ENCODE measurements at places on chromosomes 3 and 15.

DNA sequence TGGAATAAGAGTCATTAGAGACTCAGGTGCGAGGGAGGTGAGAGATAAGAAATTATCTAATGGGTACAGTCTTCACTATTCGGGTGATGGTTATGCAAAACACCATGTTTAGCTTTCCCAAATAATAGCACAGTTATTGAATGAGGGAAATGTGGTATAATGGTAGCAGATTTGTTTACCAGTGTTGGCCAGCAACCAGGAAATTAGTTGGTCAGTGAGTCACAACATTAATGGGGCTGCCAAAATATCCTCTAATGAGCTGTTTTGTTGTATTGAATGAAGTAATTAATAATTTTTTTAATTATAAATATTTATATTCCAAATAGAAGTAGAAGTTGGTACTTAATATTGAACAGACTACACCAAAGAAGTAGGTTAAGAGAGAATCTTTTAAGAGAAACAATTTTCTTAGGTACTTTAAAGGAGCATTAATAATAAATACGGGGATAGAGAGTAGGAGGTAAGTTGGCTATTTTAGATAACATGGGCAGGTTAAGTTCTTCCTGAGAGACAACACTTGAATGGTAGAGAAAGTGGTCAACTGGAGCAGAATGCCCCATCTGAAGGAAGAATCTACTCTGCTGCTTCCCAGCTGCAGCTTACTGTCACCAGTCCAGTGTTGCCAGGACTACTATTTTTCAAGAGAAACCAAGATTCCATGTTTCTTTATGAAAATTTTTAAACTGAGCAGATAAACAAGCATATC is 218.8 kb downstream of the UBE2E2 start:
- no peak for DNase-seq

DNA sequence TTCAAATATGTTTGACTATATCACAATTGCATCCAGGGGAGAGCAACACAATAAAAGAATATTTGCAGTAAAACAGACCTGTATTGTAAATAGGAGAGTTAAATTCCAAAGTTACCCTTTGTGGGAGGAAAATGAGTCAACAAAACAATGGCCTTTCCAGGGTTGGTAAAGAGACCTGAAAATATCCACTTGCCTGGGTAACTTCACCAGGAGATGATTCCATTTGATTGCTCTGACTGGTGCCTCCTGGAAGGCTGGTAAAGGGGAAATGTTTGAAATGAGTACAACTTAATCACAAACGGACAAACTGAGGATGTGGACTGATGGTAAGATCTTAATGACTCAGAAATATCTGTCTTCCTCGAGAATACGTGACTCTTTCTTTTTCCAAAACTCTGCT is 43.6 kb upstream of the SRGAP3 start:
- DNase-seq, result no peak

- DNase-seq, result no peak
These were observed 139.0 kb downstream of the P3H2 start for GRCh38 chr3:189981668-189982067.

- DNase-seq, result no peak
These were observed 26.9 kb downstream of the PRKAR2A start for GRCh38 chr3:48820612-48821324.

GRCh38 chr15:65026756-65027155 is 2.7 kb downstream of the MTFMT start:
- DNase-seq, result no peak

- DNase-seq, result no peak
These were observed 788 bp downstream of the FOXB1 start for GRCh38 chr15:60004846-60005351.

DNA sequence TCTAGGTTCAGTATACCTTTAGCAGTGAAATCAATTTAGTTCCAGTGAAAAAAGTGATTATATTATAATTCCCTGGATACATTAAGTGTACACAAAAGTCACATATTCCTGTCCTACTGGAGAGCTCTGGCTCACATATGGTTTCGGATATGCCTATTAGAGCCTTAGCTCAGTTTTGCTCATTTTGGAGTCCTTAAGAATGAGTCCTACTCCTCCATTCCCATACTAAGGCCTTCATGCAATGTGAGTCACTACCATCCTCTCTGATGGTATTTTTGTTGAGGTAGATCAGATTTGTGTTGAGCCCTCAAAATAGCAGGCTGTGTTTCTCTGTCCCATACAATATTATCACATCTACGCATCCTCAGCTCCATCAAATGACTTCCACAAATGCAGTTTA is 294.2 kb upstream of the COL8A1 start:
- DNase-seq, result no peak

- no peak for DNase-seq
These were observed 307.3 kb downstream of the ZIC4 start for GRCh38 chr3:147099076-147099475.

DNA sequence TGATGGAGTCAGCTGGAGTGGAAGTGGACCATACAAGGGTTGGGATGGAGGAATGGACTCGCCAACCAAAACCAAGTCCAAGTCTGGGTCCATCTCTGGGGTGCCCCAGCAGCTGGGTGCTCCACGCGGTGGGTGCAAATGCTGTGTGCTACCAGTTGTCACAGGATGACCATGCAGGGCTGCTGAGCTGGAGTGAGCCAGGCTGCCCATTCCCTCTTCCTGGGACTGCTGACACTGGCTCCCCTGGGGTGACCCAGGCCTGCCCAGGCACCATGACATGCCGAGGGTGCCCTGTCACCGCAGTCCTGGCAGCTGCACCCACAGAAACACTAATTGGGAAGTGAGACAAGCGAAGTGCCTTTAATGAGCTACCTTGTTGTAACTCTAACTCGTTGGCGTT is 140.2 kb downstream of the TPRA1 start:
- DNase-seq, result no peak

- no peak for DNase-seq
These were observed 160.1 kb downstream of the ARRDC4 start for GRCh38 chr15:98120561-98120960.

DNA sequence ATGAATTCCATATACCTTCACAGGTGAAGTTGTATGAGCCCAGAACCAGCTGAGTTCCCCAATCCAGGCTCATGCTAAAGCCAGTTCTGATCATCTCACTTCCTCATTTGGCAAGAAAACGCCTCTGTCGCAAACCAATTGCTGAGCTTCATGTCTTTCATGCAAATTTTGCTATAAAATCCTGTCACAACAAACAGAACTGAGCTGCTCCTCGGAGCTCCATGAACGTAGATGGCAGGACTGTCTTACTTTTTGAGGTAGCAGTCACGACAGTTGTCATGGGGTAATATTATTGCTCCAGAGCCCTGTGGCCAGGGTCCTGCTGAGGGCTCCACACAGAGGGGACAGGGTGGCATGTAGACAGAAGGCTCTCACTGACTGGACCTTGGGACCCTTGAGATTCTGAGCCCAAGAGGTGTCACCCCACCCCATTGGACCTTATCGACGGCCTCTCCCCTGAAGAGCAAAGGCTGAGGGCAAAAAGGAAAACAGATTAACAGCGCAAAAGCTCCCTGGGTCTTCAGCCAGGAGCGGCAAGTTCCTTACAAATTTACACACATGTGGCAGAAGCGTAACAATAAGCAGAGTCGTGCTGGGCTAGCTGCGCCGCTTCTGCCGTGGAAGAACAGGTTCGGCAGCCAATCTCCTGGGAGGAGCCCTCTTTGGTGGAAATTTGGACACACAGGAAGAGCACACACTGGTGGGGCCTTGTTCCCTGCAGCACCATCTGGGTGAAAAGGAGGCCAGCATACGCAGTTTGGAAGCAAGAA is 249.2 kb downstream of the OPA1 start:
- DNase-seq, result peak; percentile 2

DNA sequence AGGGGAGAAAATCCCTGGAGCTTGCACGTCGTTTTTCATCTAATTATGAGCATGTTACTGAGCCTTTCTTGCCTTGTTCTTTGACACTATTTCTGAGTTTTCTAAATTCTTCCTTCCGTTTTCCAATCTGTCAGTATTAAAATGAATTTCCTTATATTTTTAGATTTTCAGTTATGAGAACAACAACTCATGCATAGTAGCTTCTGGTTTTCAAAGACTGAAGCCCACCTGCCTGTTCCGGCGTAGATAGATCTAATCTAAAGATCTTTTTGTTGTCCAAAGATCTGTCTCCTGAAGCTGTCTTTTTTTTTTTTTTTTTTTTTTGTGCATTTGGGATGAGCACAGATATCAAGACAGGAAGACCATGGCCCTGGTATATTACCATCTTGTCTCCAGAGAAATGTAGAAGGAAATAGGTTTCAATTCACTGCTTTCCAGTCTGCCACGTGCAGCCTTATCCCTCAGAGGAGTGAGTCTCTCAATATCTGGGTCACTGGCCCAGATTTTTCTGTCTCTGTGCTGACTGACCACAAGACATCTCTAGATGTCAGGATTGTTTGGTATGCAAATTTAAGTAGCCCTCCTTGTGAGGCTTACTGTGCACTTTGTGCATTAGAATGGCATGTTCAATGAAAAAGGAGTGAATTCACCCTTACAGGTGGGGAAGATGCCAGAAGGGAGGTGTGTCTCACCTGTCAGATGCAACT is 222.3 kb upstream of the TMC3 start:
- DNase-seq, result no peak

DNA sequence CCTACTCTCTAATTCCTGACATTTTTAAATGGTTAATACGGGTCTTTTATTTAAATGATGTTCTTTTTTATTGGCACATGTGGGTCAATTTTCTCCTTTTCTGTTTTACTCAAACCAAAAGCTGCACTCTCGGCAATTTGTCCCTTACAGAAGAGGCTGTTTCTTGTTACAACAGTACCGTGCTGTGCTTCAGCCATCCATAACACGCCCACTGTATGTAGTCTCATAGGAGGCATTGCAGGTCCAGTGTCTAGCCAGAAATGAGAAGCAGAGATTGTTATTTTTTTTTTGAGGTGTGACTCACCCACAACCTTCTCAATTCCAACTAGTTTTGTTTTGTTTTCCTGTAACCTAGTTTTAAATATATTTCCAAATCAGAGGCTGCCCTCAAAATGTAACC is 164.6 kb downstream of the GMNC start:
- DNase-seq, result no peak

- no peak for DNase-seq
These were observed 37.8 kb downstream of the FAN1 start for GRCh38 chr15:30941520-30941919.

DNA sequence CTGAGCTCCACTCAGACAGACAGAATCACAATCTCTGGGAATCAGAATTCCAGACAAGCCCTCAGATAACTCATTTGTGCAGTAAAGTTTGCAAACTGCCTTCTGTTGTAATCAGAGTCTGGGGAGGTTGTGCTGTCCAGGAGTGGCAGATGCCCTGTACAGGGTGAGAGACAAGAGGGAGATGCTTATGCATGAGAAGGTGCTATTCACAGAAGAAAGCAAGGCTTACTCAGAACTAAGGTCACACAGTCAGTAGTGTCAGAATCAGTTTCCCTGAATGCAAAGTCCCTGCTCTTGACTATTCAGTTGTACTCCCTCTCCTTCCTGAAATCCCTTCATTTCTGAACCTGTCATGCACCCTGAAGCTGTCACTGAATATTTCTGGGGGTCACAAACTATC is 43.7 kb downstream of the SRPRB start:
- DNase-seq, result no peak

- DNase-seq, result no peak
These were observed 23.0 kb downstream of the KY start for GRCh38 chr3:134627831-134628230.

GRCh38 chr15:72339777-72340177 is 19.8 kb upstream of the CELF6 start:
- no peak for DNase-seq

DNA sequence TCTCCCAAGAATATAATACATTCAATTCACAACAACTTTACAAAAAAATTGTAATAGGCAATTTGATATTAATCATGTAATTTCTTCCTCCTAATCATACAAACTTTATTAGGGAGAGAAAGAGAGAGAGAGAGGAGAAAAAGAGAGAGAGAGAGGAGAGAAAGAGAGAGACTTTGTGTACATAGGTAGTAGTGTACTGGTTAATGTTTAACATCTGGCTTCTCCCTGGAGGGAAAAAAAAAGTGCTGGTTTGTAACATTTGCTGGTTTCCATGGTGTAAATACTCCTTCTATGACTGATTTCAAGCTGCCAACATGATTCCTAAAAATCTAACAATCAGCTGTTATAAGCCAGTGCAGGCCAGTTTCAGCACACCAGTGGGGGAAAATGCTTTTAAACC is 98.0 kb upstream of the ARHGEF26 start:
- no peak for DNase-seq

GRCh38 chr3:149917124-149917667 is 53.5 kb downstream of the PFN2 start:
- no peak for DNase-seq

- no peak for DNase-seq
These were observed 31.8 kb downstream of the TTC14 start for GRCh38 chr3:180633722-180634121.

- DNase-seq, result no peak
These were observed 87.3 kb downstream of the CACNA1D start for GRCh38 chr3:53581671-53582070.

DNA sequence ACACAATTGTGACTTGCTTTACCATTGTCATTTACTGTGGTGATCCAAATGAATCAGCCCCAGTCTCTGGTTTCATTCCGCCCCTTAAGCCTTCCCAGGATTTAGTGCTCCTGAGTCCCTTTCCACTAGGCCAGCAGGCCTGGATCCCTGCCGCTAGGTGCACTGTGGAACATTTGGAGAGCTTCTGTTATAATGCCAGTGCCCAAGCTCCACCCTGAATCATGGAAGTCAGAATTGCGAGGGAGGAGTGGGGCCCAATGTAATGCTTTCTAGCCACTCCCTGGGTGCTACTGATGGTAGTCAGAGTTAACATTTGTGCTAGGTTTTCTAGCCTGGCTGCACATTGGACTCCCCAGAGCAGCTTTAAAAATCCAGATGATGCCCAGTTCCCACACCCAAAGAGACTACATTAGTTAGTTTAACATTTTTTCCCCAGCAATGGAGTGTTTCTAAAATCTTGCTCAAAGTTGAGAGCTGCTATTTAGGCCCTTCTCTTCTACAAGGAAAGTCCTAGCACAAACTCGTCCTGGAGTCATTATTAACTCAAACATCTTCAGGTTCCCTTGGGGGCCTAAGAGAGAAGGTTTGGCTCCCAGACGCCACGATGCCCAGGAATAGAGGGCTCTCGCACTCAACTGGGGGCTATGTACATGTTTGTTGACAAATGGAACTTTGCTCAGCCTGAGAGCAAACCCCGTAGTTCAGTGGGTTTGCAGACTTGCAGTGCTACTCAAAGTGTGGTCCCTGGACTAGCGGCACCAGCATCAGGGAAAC is 366.7 kb upstream of the PROK2 start:
- no peak for DNase-seq

GRCh38 chr3:193853511-193854219 is 260.7 kb downstream of the OPA1 start:
- DNase-seq, result no peak
